ENCODE measurements at places on chromosomes 2 and 18.

GRCh38 chr18:67926929-67927864 is 410.7 kb upstream of the DSEL start:
- DNase-seq = no peak

DNA sequence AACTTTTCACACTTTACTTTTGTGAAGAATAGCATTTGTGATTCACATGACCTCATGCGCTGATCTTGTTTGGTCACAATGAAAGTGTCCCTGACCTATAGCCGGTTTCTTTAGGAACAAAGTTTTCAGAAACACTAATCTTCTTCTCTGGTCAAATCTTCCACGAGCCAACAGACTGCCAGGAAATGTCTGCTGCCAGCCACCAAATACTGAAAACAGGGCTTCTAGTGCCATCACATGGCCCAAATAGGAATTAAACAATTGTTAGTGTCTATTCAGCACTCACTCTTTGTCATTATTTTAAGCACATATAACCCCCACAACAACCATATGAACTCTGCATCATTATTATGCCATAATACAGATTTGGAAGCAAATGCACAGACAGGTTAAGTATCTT is 286.5 kb upstream of the SYT4 start:
- no peak for DNase-seq

DNA sequence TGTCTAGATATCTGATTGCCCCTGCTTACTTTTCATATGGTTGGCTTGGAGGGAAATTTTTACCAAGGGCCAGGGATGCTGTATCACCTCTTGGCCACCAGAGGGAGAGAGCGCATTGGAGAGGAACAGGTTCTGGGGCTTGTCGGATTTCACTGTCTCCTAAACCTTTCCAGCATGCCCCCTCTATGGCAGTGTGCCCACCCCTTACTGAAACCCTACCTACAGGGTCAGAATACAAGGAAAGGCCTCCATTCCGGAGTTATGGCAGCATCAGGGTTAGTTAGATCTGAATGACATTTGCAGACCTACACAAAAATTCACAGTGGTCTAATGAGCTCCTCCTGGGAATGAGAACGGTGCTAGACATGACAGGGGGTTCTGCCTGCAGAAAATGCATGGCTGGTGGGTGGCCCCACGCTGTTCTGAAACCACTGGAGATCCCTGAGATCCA is 5.8 kb downstream of the SLC14A2 start:
- no peak for DNase-seq

DNA sequence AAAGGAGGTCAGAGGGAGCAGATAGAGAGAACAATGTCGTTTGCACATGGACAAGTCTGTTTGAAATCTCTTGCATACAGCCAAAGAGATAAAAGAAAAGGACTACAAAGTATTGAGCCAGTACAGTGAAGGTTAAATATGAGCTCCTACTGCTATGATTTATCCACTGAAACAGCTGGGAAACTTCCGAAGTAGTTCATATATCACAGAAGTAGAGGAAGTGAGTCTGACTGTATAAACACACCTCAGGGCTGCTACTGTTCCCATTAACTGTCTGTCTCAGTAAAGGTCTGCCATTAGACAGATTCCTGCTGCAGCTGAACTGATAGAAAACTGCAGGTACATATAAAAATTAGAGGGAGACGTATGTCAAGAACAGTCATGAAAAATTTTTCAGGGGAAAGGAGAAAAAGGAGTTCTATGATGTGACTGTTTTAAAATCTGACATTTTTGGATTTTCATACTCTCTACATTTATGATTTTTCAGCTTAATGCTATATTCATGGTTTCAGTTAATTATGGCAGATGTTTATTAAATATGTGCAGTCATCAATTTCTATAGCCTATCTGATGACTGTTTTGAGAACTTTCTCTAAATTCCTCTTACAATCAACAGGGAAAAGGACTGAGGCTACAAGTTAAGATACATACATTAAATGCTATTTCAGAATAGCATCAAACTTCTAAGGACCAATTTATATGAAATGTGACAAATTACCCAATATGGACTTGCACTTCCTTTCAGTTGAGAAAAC is 364.7 kb downstream of the ERBB4 start:
- no peak for DNase-seq

DNA sequence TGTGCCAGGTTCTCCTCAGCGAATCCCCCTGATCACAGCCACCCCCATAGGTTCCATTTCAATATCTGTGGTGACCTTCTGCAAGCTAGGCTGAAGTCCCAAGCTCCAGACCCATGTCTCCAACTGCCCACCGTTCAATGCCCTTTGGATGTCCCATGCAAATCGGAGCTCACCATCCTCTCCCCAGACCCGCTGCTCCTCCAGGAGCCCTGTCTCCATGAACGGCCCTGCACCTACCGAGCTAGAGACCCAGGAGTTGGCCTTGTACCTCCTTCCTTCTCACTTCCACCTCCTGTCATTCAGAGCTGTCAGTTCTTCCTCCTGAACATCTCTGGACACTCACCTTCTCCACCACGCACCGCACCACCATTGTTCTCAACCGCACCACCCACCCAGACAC is 1.0 kb upstream of the FAHD2A start:
- DNase-seq = no peak

GRCh38 chr2:216216951-216217903 is 108.1 kb downstream of the XRCC5 start:
- no peak for DNase-seq

DNA sequence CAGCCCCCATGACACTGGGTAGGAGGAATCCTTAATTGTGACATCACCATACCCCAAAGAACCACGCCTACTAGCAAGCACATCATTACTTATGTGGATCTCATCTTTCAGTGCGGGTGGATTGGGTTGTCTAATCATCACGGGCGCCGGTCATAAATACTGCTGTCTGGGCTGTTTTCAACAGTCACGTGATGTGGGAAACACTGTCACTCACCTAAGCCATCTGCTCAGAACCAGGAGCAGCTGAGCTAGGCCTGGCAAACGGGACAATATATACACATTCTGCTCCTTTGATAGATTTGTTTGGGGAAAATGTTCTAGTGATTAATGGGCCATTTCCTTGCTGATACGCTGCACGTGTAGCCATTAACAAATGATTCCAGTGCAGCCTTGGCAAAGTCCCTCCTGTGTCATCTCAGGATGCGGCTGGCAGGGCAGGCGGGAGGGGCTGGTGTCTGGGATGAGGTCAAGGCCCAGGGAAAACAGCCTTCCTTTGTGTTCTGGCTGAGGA is 145.9 kb upstream of the COPS8 start:
- no peak for DNase-seq

DNA sequence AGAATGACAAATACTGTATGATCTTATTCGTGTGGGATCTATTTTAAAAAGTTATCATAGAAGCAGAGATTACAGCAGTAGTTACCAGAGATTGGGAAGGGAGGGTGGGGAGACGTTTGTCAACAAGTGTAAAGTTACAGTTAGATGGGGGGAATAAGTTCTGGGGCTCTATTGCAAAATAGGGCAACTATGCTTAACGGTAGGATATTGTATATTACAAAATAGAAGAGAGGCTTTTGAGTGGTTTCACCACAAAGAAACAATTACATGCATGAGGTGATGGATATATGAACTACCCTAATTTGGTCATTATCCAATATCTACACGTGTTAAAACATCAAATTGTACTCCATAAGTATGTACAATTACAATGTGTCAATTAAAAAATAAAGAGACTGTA is 123.4 kb upstream of the NOSTRIN start:
- no peak for DNase-seq
